ENCODE measurements at places on chromosomes 2 and 18.

GRCh38 chr2:126894082-126894481 lies 4.6 kb upstream of the TEX51 start:
- DNase-seq = no peak

- no peak for DNase-seq
Measured at GRCh38 chr2:72846171-72847095, 20.6 kb upstream of the EXOC6B start.

DNA sequence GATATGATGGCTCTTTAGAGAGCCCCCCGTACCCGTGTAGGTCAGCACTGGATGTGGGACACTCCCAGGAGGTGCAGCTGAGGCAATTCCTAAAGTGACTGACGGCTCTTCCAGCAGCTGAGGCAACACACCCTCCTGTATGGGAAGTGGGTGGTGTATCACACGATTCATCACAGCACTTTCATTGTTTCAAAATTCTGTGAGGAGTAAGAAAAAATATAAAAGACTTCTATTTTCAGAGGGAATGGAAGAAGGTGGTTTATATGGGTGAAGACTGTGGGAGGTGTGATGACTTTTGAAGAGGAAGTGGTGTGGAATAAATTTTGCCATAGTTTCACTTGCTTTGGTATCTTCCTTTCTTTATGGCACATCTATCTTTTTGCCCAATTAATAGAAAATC lies 22.3 kb downstream of the QPCT start:
- no peak for DNase-seq

GRCh38 chr2:47259829-47260228 lies 104.7 kb upstream of the STPG4 start:
- no peak for DNase-seq

- DNase-seq = no peak
Measured at GRCh38 chr2:133495226-133495625, 73.0 kb downstream of the NCKAP5 start.

GRCh38 chr18:75757951-75758350 lies 330.4 kb upstream of the SMIM21 start:
- no peak for DNase-seq

DNA sequence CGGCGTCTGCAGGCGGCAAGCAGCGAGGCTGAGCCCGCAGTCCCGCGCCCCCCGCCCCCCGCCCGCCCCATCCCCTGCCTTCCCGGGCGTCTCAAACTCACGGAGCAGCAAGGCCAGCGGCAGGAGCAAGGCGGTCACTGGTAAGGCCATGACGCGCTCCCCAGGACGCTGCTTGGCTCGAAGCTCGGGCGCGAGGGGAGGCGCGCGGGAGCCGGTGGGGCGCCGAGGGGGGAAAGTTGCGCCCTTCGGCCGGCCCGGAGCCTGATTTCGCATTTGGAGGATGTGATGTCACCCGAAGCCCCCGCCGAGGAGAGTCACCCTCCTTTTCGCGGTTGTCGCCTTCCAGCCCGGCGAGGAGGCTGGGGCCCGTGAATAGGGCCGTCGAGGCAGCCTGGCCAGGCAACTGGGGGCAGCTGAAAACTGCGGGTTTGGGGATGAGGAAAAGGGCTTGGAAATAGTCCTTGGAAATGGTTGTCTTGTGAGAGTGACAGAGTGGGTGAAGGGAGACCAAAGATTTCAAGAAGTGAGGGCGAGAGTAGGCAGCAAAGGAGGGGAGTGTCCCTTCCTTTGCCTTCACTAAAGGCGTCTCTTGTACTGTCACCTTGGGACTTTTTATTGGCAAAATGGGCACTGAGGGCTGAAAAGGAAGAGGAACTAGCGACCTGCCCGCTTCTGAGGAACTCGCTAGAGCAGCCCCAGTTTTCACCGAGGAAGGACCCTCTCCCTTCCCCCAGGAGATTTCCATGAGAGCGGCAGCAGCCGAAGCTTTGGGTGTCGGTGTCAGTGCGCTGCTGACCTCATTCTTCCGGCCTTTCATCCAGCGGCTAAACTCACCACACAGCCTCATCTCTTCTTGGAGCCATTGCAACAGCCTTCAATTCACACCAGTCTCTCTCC lies at the start of gene CD8A:
Gene CD8A, minus strand, starts transcription at position 238 of the 897 bp plus-strand sequence. Its CDS starts 88 bp downstream, at position 150.
- peak; percentile 61 for DNase-seq

GRCh38 chr2:209988010-209988409 lies 14.4 kb upstream of the RPE start:
- no peak for DNase-seq

DNA sequence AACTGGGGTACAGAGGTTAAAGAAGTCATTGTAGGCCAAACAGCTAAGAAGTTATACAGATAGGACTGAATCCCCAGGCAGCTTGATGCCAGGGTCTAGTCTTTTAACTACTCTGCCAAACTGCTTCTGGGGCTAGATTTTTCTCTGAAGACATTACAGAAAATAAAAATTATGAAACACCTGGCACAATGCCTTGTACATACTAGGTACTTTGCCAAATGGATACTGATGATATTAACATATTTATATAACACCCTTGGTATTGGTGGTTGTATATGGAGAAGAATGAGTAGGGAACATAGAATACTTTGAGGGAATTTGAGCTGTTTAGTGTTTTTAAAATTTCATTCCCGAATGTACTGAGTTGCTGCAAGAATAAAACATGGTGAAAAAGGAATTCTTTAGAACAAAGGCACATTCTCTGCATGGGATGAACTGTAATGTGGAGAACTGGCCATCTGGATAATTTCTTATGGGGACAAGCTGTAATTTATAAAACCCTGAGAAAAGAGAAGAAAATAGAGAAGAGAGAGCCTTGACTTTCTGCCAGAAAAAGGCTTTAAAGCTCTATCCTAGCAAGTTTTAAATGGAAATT lies 210.9 kb upstream of the TMEM200C start:
- DNase-seq = no peak

DNA sequence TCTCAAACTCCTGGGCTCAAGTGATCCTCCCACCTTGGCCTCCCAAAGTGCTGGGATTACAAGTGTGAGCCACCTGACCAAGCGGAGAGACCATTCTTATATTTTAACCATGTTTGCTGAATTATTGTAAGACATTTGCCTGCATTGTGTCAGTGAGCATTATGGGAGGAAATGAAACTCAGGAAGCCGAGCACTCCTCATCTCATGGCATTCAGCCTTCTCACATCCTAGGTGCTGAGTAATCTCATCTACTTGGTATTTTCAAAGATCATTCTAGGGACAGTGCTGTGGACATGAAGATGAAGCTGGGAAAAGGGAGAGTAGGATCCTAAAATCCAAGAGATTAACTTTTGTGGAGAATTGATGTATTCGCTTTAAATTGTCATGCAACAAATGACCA lies 66.1 kb downstream of the NAPG start:
- DNase-seq = no peak

DNA sequence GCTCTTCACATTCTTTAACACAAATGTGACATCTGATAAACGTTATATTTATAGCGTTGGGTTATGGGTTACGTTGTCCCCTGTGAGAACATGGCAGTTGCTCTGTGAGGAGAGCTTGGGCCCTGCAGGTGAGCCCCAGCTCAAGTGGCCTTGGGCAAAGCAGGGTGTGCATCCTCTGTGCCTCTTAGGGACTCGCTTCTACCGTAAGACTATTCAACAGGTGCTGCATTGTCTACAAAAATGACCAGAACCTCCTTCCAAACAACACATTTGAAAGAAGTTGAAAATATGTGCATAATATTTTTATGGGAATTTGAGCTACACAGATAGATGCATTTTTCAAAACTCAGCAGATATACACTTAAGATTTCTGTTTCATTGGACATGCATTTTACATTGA lies 16.4 kb upstream of the CHMP1B start:
- no peak for DNase-seq

- DNase-seq = peak; percentile 62
Measured at GRCh38 chr2:224520064-224520463, 65.1 kb downstream of the CUL3 start.

DNA sequence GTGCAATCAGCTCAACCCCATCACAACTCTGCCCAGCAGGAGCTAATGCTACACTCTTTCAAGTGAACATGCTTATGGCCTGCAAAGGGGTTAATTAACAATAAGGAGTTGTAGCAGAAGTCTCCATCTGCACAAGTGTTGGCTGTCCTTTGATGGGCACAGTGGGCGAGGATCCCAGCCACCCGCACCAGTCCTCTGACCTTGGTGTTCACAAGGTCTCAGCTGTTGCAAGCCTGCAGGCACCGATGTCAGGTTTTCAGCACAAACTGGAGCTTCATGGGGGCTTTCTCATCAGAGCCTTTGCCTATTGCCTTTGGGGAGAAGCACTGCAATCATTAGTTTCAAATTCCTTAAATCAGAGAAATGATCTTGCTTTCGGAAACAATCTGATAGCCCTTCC lies 60.9 kb upstream of the TMEM178A start:
- DNase-seq = no peak

DNA sequence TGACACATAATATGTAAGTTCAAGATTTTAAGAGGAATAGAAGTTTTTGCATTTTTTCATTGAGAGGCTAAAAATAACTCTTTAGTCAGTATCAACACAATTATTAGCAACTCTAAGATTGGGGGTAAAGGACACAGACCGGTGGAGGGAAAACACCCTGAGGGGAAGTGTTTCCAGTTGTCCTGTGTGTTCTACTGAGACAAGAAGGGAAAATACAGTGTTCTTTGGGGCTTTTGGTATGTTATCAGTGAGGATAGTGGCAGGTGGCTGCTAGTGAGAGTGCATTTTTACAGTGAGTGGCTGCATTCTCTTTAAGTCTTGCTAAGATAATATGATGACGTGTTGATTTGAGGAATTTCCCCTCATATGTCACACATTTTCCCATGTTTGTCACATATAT lies 507.5 kb downstream of the PARD3B start:
- DNase-seq = no peak

Measured in CD4-positive, alpha-beta T cell treated with Interleukin-4 for 4 hours (primary cell).